Hematopoietic multipotent progenitor cell treated with erythropoietin and hydrocortisone succinate and interleukin-3 and kit ligand, for 6 days (in vitro differentiated cells): ENCODE measurements at places on chromosomes 6 and 20.

DNA sequence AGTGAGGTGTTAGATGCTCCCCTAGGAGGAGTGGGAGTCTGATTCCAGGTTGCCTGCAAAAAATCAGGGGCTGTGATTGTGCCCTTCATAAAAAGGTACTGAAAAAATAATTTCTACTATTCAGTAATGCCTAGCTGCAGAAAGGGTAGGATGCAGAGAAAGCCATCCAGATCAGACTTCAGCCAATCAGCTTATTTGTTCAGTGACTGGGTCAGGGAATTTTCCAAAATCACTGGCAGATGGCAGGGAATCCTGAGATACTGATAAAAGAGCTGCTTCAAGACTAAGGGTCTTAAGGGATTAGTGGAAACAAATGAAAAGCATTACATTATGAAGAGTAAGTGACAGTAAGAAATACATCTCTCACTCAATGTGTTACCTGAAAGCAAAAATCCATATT is 42.8 kb upstream of the MTRF1L start:
- DNase-seq, result no peak

DNA sequence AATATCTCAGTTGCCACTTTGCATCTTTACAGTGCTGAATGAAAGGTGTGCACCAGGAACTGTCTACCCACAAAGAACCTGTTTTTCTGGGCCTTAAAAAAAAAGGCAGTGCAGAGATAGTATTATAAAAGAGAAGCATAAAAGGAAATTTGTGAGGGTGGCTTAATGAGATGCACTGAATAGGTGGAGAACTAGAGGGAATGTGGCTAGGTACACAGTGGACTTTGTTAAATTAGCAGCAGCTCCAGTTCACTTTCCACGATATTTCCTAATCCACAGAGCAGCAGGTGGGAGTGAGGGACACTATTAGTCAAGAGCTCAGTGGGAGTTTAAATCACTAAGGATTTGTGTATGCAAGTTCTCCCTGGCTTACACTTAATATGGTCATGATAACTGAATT is 38.8 kb downstream of the MAP7 start:
- no peak for DNase-seq

- DNase-seq, result no peak
Observed at GRCh38 chr20:5718896-5719595, 31.2 kb upstream of the SHLD1 start.

DNA sequence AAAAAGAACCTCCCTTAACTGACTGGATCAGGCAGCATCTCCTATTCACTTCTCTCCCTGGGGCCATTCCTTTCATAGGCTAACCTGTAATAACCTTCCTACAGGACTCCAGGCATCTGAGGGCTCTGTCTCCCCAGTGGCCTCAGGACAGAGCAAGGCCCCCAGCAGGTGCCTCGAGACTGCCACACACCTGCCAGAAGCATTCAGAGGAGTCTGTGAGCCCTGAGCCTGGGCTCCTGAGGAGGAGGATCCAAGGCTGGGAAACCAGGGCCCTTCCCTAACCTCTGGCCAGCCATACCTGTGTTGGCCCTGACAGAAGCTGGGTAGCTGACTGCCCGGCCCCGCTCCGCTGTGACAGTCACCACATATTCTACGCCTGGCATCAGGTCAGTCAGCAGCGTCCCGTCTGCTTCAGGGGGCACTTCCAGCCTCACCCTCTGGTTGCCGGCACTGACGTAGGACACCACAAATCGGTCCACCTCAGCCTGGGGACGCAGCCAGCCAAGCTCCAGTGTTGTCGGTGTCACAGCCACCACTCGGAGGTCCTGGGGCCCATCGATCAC is 20.6 kb downstream of the TNXB start:
- no peak for DNase-seq

DNA sequence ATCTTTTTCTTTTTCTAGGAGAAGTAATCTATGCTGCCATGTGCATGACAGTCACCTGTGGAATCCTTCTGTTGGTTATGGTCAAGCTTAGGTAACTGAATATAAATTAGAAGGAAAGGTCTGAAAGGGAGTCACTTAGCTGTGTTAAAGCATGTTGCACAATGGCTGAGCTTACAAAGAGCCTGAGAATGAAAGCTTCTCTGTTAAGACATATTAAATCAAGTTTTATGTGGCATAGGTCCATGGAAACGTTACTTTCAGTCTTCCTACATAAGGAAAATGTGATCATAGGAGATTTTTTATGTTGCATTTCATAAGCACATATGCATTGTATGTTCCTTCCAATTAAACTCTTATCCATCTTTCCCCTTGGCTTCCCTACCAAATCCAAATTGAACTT is 72.1 kb downstream of the GFRAL start:
- DNase-seq, result no peak

DNA sequence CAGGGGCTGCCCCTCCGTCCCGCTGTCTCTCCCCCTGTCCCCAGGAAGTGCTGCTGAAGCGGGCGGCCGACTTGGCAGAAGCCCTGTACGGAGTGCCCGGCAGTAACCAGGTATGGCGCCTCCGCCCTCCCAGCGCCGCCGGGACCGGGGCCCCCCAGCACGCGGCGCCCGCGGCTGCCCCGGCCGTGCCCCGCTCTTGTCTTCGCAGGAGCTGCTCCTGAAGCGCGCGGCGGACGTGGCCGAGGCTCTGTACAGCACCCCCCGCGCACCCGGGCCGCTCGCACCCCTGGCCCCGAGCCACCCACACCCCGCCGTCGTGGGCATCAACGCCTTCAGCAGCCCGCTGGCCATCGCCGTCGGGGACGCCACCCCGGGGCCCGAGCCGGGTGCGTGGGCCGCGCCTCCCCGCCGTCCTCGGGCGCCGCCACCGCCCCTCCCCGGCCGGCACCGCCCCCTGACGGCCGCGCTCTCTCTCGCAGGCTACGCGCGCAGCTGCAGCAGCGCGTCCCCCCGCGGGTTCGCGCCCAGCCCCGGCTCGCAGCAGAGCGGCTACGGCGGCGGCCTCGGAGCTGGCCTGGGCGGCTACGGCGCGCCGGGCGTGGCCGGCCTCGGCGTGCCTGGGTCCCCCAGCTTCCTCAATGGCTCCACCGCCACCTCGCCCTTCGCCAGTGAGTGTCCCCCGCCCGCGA is 48.4 kb downstream of the CPXM1 start:
- DNase-seq, result peak; percentile 43

DNA sequence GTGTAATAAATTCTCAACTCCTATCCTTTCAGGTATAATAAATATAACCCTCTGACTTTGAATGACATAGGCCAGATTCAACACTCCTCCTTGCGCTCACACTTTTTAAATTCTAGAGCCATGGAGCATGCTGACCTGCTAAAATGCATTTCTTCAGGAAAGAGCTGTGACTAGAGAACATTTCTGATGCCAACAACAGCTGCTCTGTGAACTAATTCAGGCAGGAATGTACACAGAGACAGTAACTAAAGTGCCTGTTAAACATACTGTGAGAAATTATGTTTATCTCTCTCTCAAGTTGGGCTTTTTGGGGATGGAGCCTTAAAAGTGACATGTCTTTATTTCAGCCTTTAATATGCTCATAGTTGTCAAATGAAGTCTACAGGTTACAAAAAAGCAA is 8.3 kb downstream of the NHSL1 start:
- no peak for DNase-seq

- DNase-seq, result peak; percentile 95
Observed at GRCh38 chr6:7143476-7143974, 35.8 kb downstream of the RREB1 start.

GRCh38 chr20:57391439-57392301 is 474 bp downstream of the RBM38 start:
- DNase-seq, result peak; percentile 54

GRCh38 chr6:13101985-13102384 is 226.4 kb downstream of the TBC1D7 start:
- no peak for DNase-seq

DNA sequence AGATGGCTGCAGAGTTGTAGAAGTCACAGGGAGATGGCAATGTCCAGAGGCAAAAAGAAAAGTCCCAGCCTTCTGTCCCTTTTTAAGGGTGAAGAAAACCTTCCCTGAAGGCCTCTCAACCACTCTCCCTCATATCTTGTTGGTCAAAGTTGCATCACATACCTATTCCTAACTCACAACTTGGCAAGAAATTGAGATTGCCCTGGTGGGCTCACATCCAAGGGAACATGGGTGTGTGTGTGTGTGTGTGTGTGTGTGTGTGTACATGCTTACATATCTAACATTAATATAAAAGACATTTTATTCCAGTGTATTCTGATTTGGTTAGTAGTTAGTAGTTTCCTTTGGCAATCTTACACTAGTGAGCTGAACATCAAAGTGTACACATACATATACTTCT is 144.3 kb upstream of the SALL4 start:
- no peak for DNase-seq

GRCh38 chr6:11179419-11180202 is 52.9 kb downstream of the NEDD9 start:
- DNase-seq, result no peak

- DNase-seq, result no peak
Observed at GRCh38 chr20:9260027-9260426, 191.1 kb downstream of the PLCB4 start.

DNA sequence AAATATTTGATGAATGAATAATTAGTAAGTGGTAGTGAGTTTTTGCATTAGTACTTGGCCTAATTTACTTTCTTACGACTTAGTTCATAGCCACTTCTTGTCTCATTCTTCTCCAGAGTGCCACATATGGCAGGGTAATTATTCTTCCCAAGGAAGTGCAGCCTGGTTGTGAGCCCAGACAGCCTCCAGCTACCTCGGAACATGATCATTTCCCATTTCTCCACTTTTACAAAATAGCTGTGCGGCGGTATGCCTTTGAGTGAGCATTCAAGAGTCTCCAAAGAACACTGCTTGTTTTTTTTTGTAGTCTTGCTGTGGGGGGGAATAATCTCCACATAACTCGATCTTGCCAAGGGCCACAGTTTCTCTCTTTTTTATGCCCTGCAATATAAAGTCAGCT is 765.0 kb downstream of the HDGFL1 start:
- no peak for DNase-seq

GRCh38 chr6:13011612-13012146 is 295.1 kb downstream of the PHACTR1 start:
- DNase-seq, result no peak

DNA sequence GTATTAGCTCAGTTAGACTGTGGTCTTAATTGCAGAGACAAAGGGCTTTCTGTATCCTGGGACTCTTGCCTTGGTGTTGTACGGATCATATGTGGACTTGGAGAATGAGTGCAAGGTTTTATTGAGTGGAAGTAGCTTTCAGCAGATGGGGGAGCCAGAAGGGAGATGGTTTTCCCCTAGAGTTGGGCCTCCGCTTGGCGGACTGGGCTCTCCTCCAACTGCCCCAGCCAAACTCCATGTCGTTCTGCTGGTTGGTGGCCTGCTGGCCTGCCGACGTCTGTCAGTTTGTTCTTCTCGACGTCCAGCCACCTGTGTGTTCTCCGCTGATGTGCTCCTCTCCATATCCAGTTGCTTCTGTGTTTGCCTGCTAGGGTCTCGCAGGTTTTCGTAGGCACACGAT is 189.5 kb upstream of the FLRT3 start:
- no peak for DNase-seq

DNA sequence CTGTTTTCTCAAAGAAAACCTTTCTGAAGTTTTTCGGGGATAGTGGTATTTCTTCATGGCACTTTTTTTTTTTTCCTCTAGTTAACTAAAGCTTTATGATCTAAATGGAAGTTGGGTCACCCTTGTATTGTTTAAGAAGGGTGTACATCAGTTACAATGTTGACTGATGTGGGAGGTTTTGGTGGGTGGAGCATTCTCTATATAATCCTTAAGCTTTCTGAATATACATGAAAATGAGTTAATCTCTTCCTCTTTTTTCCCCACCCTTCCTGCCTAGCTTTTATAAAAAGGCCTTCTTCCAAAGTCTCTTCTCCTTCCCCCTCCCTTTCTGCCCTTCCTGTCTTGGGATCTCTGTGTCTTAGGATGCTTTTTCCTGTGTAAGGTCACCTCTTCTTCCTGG is 47.2 kb downstream of the DHX35 start:
- no peak for DNase-seq

GRCh38 chr6:119077643-119078375 is 655 bp downstream of the FAM184A start:
- peak; percentile 33 for DNase-seq

DNA sequence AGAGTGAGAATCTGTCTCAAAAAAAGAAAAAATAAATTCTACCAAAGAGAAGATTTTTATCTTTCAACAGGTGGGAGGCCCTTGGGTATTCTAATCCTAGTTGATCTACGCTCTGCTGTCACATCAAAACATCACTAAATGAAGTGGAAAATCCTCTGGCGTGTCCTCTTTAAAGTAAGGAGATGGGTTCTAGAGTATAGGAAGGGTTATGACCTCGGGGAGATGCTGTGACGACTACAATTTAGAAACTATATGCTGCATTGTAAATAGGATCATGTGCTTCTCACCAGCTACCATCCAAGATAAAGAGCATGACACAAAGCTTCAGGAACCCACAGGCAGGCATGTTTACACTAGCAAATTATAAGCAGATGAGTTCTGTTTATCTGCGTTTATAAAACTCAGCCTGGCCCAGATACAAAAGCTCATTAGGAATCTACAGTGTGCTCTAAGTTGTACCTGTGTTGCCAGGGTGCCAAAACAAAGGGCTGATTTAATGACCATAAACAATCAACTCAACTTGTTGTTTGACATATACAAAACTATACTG is 197.1 kb upstream of the PLN start:
- no peak for DNase-seq

DNA sequence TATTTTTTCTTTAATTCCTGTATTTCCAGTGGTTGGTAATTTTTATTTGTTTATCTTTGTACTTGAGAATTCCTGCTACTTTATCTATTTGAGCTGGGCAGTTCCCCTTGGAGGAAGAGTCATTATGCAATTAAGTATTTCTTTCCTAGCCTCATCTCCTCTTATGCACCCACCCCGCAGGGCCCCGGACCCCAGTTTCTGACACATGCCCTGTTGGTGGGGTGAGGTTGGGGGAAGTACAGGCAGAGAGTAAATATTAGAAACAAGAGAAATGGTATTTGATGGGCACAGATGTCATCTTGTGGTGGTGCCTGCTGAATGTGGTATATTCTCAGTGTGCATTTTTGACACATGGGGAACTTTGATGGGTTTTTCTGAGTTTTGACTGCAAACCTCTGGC is 602.7 kb upstream of the NOX3 start:
- DNase-seq, result no peak

DNA sequence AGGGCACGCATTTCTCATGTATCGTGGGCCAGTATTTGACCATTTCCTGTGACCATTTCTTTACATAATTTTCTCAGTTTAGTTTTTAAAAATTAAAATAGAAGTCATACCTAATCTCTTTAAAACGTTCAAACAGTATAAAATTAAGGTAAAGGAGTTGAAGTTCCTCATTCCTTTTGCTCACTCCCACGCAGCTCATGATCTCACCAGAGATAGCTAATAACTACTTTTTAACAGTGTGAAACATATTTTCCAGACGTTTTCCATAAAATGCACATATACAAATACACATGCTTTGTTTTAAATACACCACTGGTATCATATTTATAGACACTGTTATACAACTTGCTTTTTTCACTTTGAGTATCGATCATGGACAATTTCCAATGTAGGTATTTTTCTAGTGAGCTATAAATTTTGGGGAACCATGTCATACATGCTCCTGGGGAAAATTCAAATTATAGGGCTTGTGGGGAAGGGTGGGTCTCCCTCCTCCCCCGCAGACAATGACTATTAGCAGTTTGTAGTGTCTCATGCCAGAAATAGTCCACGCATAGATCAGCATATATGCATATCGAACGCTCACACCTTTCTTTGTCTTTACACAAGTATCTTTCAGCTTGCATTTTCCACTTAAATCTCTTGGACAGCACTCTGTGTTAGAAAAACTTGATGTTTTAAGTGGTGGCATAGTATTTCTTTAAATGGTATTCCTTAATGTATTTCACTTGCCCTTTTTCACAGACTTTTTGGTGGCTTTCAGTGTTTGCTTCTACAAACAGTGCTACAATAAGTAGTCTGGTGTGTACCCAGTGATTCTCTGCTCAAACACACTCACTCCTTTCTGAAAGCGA is 145.5 kb upstream of the ZNF217 start:
- peak; percentile 60 for DNase-seq
